ENCODE measurements at places on chromosomes 1 and 21. TPM values are rescaled to one million over a fixed set of nuclear protein-coding genes. Genes with fewer than 3 reads are reported as not detected.

IQGAP3 gene
- 11.8 TPM for total RNA-seq

MAP10 gene
- 0.72 TPM for total RNA-seq

OR2L5 gene
- total RNA-seq, result not detected

ZNF683 gene
- total RNA-seq, result not detected

NBPF3 gene
- 6.7 TPM for total RNA-seq

EPHB2 gene
- total RNA-seq, result 2.2 TPM

FAM110D gene
- 0.68 TPM for total RNA-seq

CADM3 gene
- total RNA-seq, result 0.48 TPM

GUCA2B gene
- total RNA-seq, result not detected

TBX15 gene
- not detected for total RNA-seq

LCE3E gene
- 4.3 TPM for total RNA-seq

Measured in esophagus mucosa (tissue), 1 donor.